ENCODE measurements at places on chromosomes 2 and 18.

DNA sequence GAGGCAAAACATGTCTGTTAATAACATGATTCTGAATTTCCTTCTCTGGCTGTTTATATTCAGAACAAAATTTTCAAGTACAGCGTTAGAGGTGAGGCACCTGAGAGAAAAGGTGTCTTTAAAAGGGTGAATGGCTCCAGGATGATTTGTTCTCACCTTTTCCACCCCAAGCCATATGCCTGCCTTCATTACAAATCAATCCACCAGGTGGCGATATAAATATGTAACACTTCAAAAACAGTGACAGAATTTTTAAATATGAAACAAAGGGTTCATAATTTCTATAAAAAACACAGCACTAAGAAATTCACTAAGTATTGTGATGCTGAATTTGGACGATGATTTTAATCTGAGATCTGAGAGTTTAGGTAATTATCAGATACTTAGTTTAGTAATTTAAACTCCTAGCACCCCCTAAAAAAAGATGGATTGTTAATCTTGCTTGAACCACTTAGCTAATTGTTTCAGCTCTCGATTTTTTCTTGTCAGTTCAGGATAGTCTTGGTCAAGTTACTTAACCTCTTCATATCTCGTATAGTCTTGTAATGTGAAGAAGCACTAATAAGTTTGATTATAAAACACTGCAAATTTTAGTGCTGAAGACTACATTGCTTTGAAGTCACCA, 528.8 kb downstream of the CPS1 start:
- DNase-seq = no peak

- no peak for DNase-seq
These were observed 216.9 kb downstream of the SH3RF3 start for GRCh38 chr2:109345653-109346480.

DNA sequence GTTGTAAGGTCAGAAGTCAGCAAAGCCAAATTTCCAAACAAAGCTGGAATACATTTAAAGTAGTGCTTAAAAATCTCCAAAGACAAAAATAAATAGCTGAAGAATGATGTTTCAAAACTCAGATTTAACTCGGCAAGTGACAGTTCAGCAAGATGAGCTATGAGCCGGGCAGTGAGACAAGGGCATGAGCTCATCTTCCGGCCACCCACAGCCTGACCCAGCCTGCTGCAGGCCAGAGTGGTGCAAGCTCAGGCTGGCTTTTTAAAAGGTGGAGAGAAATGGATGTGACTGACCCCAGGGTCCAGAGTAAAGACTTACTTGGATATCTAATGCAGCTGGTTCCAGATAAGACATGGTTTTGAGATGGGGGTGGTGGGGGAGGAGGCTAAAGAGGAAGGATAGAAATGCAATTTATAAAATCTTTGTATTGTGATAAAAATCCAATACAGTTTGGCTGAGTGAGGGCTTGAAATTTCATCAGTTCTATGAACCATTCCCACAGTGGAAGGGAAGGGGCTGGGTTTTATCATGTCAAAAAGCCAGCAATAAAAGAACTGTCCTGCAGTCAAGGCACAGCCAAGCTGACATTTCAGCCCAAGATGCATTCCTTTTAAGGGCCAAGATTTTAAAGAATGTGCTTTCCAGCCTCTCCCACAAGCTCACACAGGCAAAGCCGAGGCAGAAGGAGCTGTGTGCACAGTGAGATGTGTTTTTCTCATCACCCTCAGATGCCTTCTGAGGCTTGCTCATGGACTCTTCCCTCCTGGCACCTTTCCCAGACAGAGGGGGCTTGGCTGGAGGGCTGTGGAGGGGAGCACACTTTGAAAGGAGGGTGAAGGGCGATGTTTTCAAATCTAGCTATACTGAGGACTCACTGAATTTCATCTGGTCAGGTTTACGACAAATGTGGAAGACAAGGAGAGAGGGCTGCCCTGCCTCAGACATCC, 97.9 kb upstream of the KLHL29 start:
- DNase-seq = no peak

DNA sequence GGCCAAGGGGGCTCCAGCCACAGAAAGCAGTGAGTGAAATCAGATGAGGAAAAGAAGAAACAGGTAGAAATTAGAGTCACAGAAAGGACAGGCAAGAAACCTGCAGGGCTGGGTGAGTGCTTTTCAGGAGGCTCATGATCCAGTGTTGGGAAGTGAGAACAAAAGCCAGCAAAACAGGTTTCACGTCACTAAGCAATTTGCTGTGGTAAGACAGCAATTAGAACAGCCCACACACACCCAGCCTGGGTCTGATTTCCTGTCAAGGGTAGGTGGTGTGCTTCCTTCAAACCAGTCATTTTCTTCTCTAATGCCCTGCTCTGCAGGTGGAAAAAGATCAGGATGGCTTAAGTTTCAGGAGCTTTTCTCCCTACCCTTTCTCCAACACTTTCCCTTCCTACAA, 52.9 kb upstream of the XDH start:
- DNase-seq = no peak

GRCh38 chr2:88543541-88544057, 83.7 kb downstream of the EIF2AK3 start:
- DNase-seq = no peak

DNA sequence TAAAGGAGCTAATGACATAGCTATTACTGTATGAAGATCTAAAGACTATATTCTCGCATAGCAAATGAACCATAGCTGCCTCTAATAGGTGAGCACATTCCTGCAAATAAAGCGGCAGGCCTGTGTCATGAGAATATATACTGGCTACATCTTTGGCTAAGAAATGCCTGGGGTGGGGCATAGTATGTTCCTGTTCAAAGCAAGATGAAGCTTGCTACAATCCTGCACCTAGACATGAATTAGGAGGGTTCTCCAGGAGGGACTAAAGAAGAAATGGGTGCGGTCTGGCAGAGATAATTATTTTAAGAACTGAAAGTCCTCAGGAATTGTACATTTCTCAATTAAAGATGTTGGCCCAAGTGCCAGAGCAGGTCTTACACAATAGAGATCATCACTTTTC, 46.8 kb upstream of the PLA2R1 start:
- DNase-seq = no peak

DNA sequence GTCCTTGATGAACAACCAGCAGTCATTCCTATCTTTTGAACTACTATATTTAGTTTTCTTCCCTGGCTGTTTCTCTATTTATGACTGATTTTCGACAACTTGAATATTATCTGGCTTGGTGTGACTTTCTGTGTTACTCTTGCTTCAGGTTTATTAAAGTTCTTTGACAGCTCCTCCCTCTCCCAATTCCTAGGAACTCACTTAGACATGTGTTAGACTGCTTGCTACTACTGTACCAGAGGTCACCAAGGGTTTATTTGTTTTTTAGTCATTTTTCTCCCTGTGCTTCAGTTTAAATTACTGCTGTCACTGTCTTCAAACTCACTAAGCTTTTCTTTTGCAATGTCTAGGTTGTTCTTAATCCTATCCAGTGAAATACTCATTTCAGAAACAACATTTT, 90.5 kb downstream of the TMEM131 start:
- no peak for DNase-seq

DNA sequence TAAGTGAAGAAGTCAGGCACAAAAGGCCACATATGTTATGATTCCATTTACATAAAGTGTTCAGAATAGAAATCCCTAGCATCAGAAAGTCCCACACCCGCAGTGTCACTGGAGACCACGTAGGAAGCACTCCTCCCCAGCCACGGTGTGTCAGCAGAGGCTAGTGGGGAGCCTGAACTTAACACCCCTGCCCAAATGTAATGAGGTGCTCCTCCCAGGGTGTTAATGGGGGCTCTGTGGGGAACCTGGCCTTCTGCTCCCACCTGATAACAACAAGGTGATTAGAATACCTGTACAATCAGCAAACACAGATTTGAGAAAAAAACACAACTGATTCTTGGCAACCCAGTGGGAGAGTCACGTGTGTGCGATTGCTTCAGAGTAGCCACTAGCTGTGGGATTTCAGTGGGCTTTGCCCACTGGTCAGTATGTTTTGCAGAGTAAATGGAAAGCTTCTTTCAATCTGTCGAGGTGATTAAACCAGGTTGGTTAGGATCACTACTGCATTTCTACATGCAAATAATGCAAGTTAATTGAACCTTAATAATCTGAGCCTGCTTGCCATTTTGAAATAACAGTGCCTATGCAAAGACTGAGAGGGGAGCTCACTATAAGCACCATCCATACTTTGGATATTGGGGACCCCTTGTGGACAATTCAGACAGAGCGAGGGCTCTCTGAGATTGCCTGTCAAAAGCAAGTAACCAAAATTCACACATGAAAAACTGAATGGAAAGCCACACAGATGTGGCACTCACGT, 20.6 kb upstream of the ATRAID start:
- DNase-seq = no peak

GRCh38 chr18:11981543-11982366, 448 bp downstream of the IMPA2 start:
- DNase-seq = no peak

DNA sequence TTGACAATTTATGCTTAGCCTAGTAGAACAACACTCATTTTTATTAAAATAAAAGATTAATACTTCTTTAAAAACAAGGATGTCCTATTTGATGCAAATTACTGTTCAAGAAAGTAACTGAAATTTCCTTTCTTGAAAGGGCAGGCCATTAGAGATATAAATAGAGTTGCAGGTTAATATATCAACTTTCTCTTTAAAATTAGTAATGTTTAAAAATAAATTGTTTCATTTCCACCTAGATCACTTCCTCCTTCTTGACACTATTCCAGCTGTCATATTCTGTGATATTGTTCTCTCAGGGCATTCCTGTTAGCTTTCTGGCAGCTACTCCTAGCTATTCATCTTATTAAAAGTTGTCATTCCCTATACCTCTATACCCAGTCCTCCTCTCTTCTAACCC, 357.9 kb upstream of the NRP2 start:
- no peak for DNase-seq

DNA sequence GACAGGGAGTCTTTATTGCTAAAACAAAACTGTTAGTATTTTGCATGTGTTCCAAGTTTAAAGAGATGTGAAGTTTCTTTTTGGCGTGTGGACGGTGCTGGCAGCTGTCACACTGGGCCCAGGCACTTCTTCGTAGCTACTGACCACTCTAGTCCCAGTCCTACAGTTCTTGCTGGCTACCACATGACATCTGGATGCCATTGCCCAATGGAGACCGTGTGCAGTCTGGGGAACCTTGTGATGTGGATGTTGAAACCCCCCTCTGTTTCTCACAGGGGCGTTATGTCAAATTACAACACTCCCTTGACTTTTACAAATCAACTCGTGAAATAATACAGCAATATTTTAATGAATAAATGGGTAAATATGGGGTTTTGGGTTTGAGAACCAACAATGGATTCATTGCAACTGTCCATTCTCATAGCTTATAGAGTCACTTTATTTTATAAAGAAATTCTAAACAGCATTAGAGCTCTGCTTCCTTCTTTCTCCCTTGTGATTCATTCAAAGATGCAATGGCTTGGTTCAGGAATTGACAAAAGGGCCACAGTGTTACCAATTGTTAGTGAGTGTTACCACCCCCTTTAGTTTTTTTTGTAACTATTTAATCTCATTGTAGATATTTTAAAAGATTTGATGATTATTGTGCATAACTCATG, 1.2 kb downstream of the GPD2 start:
- no peak for DNase-seq

DNA sequence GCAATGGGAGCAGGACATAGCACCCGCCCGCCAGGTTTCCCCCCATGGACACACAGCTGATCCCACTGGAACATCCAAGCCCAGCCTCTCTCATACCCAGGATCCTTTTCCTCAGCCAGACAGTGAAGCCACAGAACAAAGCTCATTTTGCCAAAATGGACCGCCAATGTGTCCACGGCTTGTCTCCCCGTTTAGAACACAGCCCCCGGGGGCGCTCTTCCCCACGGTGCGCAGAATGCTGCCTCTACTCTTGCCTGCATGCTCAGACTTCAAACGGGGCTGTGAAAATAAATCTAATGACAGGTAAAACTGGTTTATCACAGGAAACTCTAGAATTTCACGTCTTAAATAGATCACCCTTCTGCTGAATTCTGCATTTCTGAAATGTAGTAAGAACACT, 548.5 kb upstream of the ID2 start:
- DNase-seq = no peak

- no peak for DNase-seq
These were observed 258.3 kb upstream of the CXCR4 start for GRCh38 chr2:136376211-136376610.

DNA sequence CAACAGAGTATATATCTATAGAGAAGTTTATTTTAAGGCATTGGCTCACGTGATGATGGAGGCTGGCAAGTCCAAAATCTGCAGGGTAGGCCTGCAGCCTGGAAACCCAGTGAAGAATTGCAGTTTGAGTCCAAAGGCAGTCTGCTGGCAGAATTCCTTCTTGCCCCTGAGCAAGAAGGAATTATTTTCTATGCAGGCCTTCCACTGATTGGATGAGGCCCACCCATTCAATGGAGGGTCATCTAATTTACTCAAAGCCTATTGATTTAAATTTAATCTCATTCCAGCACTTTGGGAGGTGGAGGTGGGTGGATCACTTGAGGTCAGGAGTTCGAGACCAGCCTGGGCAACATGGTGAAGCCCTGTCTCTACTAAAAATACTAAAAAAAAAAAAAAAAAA, 30.4 kb upstream of the C18orf32 start:
- no peak for DNase-seq

DNA sequence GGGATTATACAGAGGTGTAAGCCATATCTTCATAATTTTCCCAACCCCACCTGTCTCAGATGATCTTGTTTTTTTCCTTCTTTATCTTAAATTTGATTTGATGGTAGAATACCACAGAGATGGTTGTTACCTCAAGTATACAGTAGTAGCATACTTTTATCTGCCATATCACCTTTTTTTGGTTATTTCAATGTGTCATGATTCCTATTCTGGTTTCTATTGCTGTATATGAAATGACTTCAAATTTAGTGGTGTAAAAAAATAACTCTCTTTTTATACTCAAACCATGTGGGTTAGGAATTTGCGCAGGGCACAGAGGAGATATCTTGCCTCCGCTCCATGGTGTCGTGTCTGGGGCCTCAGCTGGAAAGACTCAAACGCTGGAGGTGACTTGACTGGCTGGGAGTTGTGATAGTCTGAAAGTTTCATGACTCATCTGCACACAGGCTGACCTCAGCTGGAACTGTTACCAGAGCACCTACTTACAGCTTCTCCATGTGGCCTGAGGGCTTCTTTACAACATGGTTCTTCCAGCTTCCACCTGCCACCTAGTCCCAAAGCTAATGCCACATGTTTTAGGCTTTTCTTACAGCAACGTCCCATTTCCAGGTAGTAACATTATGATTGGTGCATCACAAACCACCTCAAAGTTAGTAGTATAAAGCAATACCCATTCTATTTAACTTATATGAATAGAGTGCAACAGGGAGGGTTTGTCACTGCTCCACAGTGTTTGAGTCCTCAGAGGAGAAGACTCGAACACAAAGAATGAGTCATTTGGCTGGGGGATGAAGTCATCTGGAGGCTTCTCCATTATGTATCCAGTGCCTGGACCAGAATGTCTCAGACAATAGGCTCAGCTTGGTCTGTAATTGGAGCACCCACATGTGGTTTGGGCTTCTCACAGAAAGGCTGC, 82.3 kb upstream of the XPO1 start:
- no peak for DNase-seq

- no peak for DNase-seq
These were observed 97.8 kb upstream of the KLHL14 start for GRCh38 chr18:32870611-32871010.

All from activated gamma-delta T cell treated with anti-CD3 and anti-CD28 coated beads, Interleukin-2, amount 50 U/mL, for 16 hours (primary cell).